Activated CD4-positive, CD25-positive, alpha-beta regulatory T cell treated with anti-CD3 and anti-CD28 coated beads, Interleukin-2, amount 50 U/mL, for 72 hours (primary cell): ENCODE measurements at places on chromosomes 7 and 10.

- no peak for DNase-seq
Measured at GRCh38 chr7:20449176-20449575, 118.5 kb downstream of the ITGB8 start.

- DNase-seq = no peak
Measured at GRCh38 chr7:131948434-131949053, 392.1 kb upstream of the PODXL start.

GRCh38 chr7:7569615-7570014 is 2.9 kb downstream of the MIOS start:
- DNase-seq = no peak

DNA sequence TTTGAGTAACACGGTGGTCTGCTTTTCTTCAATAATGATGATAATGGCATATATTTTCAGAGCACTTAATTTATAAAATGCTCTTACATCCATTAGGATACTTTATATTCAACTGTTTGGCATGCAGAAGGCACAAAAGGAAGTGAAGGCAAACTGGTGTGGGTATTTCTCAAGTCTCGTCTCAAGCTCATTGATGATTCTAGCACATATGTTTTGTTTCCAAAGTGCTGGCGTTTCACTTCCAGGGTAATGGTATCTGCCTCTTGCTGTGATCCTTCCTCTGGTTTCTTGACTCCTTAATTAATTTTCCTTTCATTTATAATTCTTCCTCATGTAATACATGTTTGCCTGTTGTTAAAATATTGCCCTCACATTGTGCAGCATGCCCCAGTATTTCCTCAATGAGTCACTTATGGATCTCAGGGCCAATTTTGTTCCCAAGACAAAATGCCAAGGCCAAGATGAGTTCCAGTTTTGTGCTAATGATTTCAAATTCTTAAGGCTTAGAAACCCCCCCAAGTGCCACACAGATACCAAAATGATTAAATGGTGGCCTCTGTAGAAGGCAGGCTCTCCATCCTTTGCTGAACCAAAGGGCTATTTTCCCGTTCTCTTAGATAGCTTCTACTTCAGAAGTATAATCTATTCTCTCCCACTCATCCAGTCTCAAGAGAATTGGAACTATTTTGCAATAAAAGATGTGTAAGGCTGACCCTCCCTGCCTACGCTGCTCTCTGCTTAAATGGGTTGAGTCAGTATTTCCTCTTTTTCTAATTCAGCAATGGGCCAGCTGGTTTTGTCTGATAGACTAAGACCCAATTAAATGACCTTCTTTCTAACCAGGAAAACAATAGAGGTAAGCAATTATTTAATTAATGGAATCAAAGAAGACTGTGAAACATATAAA is 171.2 kb downstream of the ZNF365 start:
- no peak for DNase-seq

DNA sequence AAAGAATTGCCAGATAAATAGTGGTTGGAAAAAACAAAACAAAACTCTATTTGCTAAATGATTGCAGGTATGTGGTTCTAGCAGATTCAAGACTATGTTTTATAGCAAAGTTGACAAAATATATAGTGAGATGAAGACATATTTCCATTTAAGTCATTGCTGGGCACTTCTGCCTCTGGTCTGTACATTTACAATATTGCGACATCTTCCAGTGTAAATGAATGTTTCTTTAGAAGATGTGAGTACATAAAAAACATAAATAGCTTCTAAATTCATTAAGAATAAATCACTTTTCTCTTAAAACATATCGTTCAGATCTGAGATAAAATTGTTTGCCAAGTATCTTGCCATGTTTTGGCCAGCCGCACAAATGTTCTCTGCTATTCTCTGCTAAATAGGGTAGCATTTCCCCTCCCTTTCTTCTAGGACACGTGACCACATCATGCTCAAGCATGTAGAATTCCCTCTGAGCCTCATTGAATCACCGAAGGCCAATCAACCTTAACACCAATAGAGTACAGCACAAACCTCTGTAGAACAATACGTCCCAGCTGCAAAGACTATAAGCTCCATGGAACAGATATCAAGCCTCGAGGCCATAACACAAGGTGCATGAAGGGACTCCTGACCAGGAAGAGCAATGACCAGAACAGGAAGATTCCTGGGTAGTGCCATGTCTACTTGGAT is 1173.3 kb downstream of the GATA3 start:
- no peak for DNase-seq

DNA sequence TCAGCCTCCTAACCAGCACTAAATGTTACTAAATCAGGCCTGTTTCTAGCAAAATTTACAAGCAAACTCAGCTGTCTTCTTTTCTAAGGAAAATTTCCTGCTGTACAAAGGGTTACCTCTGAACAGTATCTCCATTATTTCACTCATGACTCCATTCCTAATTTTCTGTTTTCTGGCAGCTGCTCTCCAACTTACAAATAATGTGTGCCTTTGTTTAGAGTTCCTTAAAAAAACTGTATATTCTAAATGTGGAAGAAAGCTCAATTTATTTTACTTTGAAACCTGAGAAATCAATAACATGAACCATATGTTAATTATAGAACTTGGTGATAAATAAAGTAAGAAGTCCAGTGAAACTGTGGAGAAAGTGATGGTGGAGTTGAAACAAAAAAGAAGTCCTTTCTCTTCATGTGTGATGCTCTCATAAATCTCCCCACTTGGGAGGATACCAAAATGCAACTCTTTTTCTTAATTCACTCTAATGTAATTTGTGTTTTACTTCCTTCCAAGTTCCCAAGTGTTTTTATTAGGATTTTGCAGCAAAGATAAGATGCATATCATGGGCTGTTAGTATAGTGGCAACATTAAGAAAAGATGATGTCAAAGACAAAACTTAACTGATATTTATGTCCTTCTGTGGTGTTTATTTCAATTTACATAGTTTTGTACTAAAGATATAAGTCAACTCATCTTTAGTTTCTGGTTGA is 74.8 kb downstream of the CDK6 start:
- DNase-seq = no peak
